ENCODE measurements at places on chromosomes 16 and 17.

DNA sequence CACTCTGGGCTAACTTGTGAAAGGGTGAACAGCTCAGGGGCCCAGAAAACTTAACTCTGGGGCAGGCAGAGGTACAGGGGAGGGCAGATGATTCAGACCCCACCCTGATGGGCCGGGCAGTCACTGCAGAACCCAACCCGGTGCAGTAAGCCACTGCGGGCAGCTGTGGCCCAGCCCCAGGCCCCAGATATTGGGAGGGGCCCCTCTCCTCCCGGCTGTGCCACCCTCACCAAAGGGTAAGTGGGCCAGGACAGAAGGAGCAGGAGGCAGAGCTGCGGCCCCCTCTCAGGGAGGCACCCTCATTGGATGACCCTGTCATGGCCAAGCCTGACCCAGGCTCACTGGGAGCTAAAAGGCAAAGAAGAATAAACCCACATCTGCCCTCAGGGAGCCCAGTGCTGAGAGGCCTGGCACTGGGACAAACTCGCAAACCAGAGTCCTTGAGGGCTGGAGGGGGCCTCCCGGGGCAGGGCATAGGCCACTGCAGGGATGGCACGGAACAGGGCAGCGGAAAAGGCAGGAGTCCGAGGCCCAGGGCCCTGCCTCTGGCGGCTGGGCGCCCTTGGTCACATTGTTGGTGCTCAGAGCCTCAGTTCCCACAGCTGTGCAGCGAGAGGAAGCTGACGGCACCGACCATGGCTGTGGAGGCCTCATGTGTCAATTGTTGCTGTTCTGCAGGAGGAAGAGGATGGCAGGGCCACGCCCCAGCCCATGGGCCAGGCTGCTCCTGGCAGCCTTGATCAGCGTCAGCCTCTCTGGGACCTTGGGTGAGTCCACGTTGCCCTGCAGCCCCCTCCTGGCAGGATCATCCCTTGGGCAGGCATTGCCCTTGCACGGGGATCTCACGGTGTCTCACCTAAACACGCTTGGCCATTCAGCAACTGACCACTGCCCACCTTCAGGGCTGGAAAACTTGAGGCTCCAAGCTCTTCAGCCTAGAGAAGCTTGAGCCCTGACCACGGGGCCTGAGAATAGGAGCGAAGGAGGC lies 3.1 kb downstream of the ITGB4 start:
- no peak for DNase-seq

GRCh38 chr17:41363881-41364280 lies 5.7 kb downstream of the KRT33B start:
- no peak for DNase-seq

- DNase-seq: no peak
Measured at GRCh38 chr17:42806249-42806648, 7.6 kb downstream of the CNTD1 start.

- no peak for DNase-seq
Measured at GRCh38 chr17:49454050-49454449, 39.4 kb upstream of the PHB1 start.

DNA sequence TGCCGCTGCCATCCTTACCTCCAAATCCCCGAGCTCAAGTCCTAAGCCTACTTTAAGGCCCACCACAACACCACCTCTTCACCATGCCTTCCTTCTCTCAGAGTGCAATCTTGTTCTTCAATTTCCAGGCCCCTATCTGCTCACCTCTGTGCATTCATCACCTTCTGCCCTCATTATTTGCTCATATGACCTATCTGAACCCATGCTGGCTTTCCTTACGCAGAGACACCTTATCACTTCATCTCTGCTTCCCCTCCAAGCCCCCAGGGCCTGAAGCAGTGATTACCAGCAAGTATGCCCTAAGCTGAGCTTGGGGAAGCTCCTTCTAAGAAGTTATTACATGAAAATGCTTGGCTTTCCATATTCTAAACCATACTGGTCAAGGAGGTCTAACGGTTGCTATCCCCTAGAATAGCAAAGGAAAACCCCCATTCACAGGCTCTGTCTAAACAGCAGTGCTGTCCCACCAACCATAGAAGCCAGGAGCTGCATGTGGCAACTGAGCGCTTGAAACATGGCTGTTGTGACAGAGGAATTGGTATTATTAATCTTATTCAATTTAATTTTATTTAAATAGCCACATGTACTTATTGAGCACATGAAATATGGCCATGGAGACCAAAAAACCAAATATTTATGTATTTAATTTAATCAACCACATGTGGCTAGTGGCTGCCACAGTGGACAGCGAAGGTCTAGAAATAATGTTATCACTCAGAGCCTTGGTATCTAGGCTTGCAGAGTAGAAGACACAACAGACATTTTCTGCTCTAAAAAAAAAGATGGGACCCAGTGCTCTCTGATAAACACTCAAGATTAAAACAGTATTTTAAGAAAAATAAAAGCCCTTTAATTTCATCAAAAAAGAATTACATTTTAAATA lies 13.9 kb downstream of the USP7 start:
- DNase-seq: no peak

- no peak for DNase-seq
Measured at GRCh38 chr17:16573466-16573865, 4.5 kb upstream of the ZNF287 start.

DNA sequence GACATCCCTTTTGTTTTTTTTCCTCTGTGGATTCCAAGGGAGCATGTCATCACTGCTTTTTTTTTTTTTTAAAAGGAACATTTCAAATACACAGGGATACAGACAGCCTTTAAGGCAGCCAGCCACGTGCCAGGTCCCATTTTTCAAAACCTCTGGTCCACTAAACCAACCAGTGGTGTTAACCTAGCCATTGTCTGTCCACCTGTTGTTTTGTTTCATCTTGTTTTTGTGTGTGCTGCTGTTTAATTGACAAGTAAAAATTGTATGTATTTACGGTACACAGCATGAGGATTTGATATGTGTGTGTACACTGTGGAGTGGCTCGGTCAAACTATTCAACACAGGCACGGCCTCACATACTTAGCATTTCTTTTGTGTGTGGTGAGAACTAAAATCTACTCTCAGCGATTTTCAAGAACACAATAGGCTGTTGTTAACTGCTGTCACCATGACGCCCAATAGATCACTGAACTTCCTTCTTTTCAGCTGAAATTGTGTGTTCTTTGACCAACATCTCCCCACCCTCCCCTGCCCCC lies 19.2 kb downstream of the TMEM114 start:
- DNase-seq: no peak

DNA sequence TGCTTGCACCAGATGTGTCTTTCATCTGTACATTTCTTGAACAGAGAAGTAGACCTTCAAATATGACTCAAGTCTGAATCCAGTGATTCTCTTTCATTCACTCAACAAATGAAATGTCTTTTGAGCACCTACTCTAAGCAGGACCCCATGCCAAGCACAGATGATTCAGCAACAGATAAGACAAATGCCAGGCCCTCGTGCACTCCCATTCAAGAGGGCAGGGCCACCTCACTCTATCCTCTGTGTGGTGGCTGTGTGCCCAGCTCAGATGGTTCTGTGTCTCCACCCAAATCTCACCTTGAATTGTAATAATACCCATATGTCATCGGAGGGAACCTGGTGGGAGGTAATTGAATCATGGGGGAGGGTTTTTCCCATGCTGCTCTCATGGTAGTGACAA lies 74.1 kb upstream of the NKD1 start:
- no peak for DNase-seq
